ENCODE measurements at places on chromosomes 11 and 22. TPM values are rescaled to one million over a fixed set of nuclear protein-coding genes. Genes with fewer than 3 reads are reported as not detected.

KCNK4 gene
- total RNA-seq, result 0.29 TPM

OR52I2 gene
- total RNA-seq, result not detected

ACRV1 gene
- total RNA-seq, result not detected

OR56A1 gene
- not detected for total RNA-seq

GNG3 gene
- total RNA-seq, result not detected

ALX4 gene
- total RNA-seq, result not detected

TAGLN gene
- total RNA-seq, result 2.7 TPM

OR8G5 gene
- not detected for total RNA-seq

SLC22A12 gene
- total RNA-seq, result not detected

KCNJ1 gene
- not detected for total RNA-seq

SLC17A6 gene
- not detected for total RNA-seq

MS4A4A gene
- total RNA-seq, result not detected

VEGFB gene
- total RNA-seq, result 53.4 TPM

MISFA gene
- total RNA-seq, result 1.8 TPM

SPCS2 gene
- 130 TPM for total RNA-seq

GGT5 gene
- 0.40 TPM for total RNA-seq

TRIM51 gene
- not detected for total RNA-seq

GRM5 gene
- not detected for total RNA-seq

TTLL1 gene
- 9.9 TPM for total RNA-seq

MS4A6E gene
- not detected for total RNA-seq

LSP1 gene
- total RNA-seq, result 574 TPM

OR6T1 gene
- total RNA-seq, result not detected

SLC22A8 gene
- total RNA-seq, result not detected

RHBDD3 gene
- total RNA-seq, result 44.7 TPM

PATE4 gene
- not detected for total RNA-seq

YAP1 gene
- total RNA-seq, result 0.09 TPM

GAB4 gene
- not detected for total RNA-seq

PRRG4 gene
- 1.9 TPM for total RNA-seq

NADSYN1 gene
- 134 TPM for total RNA-seq

C2CD3 gene
- total RNA-seq, result 40.2 TPM

ART1 gene
- not detected for total RNA-seq

RIMBP3B gene
- total RNA-seq, result 0.09 TPM

GRAMD1B gene
- total RNA-seq, result 89.9 TPM

SHISAL1 gene
- not detected for total RNA-seq

CCDC89 gene
- 0.73 TPM for total RNA-seq

ANKRD42 gene
- 1.9 TPM for total RNA-seq

TMA7B gene
- total RNA-seq, result 11.0 TPM

DCDC1 gene
- total RNA-seq, result 0.07 TPM

ARHGAP42 gene
- not detected for total RNA-seq

OR5P2 gene
- total RNA-seq, result not detected

FAM180B gene
- total RNA-seq, result 0.21 TPM

ANO1 gene
- not detected for total RNA-seq

ELFN2 gene
- total RNA-seq, result 0.07 TPM

ADAMTS15 gene
- not detected for total RNA-seq

CATSPER1 gene
- 0.54 TPM for total RNA-seq

GAS2L1 gene
- total RNA-seq, result 16.9 TPM

ABCC8 gene
- not detected for total RNA-seq

FAT3 gene
- total RNA-seq, result not detected

UPK3A gene
- not detected for total RNA-seq

MRGPRX3 gene
- total RNA-seq, result not detected
